ENCODE measurements at places on chromosomes 2 and 18.

GRCh38 chr2:65649811-65650589 is 217.6 kb upstream of the SPRED2 start:
- DNase-seq: no peak

DNA sequence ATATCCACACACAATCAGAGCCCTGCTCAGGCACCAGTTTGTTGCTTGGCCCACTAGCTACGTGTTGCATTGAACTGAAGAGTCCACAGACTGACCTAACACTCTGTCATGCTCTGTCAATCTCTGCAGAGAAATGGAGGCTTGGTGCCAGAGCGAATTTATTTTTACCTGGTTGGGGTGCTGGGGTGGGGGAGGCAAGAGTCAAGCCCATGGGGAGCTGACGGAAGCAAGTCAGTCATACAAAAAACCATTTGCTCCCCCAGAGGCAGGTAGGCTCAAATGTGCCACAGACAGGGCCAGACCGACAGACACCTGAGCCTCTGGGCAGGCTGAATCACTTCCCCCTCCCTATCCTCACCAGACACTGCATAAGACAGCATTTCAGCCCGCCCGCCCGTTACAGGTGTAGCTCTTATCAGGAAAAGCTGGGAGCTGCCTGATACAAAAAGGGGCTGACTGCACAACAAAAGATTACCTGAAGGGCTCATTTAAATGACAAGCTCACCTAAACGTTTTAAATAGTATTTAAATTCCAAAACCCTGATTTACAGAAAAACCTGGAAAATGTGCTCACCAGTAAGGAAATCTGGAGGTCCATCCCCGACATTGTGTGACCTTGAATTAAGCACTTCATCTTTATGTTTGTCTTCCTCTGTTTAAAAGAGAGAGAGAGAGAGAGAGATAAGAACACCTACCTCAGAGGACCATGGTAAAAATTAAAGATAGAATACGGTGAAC is 2.1 kb upstream of the PCBP1 start:
- DNase-seq: peak; percentile 30

DNA sequence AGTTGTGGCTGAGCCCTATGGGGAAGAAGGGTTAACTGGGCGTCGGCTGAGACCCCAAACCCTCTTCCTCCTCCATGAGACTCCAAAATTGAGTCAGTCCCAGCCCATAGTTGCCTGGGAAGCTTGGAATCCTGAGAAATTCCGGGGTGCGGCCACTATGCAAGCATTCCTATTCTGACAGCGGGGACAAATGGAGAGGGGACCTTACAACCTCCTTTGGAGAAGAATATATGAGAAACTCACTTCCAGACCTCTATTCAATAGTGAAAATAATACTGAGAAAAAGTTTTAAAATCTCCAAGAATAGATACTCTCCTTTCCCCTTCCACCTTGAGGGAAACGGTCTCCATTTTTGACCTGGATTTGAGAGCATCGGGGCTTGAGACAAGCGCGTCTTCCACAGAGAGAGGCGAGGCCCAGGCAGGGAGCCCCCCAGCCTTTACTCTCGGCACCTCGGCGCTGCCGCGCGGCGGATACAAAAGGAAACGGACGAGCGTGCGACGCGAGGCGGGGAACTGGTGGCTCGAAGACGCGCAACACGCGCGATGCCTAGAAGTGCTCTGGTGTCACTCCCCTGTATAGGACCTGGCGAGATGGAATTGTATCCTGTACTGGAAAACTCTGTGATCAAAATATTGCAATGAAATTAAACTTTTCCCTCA is 11.1 kb downstream of the NR4A2 start:
- DNase-seq: no peak

DNA sequence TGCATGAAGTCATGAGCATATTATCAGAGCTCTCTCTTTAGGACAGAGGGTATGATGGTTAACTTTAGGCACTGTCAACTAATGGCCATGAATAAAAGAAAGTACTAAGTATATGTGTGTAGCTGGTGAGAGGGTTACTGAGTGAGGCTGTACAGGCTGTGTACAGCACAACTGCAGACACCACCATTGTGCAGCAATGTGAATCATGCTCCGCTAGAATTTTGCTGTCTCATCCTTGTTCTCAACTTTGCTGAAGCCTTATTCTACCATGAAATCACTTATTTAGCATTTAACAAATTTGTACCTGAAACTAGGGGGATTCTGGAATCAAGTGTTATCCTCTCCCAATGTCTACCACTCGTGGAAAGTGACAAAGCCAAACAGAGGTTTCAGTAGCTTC is 414.9 kb downstream of the PLCL1 start:
- DNase-seq: no peak

DNA sequence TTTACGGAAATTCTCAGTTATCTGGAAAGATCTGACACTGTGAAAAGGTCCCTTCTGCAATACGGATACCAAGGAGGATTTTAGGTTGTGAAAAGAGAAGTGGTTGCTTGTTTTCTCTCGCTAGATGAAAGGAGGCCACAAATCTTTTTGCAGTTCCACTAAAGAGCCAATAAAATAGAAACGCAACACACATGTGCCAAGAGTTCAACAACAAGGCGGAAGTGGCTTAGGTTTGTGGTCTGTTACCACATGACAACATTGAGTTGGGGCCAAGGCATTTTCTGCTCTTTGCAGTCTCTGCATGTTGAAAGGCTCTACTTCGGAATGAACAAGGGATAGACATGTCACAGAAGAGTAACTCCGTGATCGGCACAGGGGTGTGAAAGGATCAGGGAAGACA is 115.7 kb upstream of the OSR1 start:
- DNase-seq: no peak

DNA sequence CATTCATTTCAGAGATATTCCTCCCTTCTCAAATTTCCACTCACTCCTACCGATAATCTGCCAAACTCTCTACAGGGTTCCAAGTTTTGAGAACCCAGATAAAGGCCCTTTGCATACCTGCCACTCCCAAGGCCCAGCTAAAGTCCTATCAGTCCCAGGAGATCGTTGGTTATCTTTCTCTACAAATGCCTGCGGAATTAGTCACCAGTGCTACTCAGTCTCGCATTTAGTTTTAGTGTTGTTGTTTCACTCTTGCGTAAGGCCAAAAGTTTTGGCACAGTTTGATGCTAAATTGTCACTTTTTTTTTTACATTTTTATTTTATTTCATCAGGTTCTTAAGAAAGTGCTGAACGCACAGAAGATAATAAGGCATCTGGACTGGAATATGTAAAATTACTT is 29.2 kb upstream of the SETBP1 start:
- DNase-seq: no peak

Measured in amygdala (tissue), 56 donors.